ENCODE measurements at places on chromosomes 13 and 19. TPM values are rescaled to one million over a fixed set of nuclear protein-coding genes. Genes with fewer than 3 reads are reported as not detected.

DNA sequence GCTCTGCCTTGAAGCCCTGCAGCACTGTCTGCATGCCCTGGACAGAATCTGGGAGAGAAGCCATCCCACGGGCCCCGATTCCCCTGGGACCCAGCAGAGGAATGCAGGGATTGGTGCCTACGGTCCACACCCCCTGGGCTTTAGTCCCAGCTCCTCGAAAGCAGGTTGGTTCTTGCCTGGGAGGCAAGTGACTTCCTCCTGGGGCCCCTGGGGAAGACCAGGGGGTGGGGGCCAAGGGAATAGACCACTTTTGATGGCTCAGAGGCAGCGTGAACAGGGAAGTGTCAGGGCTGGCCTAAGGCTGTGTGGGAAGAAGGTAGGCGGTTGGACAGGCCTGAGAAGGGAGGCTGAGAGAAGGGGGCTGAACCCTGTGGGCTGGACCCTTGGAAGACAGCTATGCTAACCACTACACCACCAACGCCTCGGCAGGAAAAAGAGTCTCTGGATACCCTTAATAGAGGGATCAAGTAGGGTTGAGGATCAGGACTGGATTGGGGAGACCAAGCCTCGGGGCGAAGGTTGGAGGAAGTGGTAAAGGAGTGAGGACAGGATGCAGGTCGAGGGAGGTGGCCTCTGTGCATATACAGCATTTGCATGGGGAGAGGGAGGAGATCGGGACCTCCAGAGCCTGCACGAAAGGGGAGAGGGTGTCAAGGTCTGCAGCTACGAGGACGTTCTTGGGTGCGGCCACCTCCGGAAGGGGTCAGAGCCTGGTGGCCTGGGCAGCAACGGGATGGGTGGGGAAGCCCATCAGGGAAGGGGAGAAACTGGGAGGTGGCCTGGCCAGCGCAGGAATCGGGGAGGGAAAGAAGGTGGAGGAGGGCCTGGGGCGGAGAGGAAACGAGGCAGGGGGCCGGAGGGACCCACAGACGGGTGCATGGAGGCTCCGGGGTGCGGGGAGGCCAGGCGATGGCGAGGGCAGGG lies 709 bp downstream of the DPP9 start:
- peaks cover 32% of the 10 kb centered on the region for H3K36me3 ChIP-seq
- peaks cover 30% of the 10 kb centered on the region for H3K4me1 ChIP-seq
- H3K27me3 ChIP-seq, result no peaks in the 10 kb centered on the region
- DNase-seq, result peak; percentile 82

DNA sequence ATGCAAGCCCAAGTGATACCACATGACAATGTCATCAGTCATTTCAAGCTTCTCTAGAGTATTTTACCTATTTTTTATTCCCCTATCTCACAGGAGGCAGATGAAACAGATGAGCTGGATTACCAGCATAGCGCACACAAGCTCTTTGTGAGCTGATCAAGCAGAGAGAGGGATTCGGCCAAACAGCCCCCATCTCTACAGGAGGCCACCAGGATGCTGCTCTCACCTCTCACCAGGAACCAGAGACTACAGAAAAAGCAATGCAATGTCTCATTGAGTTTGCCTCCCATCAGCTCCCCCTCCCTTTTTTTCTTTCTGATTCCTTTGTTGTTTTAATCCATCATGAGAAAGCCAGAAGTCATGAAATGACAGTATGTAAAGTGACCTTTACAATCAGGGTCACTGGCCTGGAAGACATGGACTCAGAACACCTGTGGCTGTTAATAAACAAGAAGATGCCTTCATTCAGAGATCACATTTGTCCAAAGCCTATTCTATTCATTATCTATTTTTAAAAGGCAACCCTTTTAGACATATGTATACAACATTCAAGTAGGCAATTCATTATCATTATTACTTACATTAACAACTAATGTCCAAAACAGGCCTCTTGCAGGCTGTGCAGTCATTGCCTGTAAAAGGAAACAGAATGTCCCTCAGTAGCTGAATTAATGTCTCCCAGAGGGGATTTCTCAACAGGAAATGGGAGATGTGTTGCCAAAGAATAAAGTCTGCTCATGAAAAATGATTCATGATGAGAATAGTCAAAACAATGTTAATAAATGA lies 656.6 kb downstream of the TBC1D4 start:
- H3K4me1 ChIP-seq, result no peaks in the 10 kb centered on the region
- H3K36me3 ChIP-seq, result no peaks in the 10 kb centered on the region
- no peak overlapping the region for H3K4me3 ChIP-seq
- no peaks in the 10 kb centered on the region for H3K27me3 ChIP-seq
- no peak overlapping the region for H3K27ac ChIP-seq
- DNase-seq, result no peak

- peaks cover 7% of the 10 kb centered on the region for H3K36me3 ChIP-seq
- no peaks in the 10 kb centered on the region for H3K27me3 ChIP-seq
- DNase-seq, result no peak
- no peak overlapping the region for H3K4me3 ChIP-seq
These were observed 102.8 kb downstream of the KATNAL1 start for GRCh38 chr13:30204564-30204963.

IGSF23 gene
- not detected for total RNA-seq

BEST2 gene
- total RNA-seq, result 18.2 TPM
